Subcutaneous adipose tissue (tissue), 4 donors: ENCODE measurements at places on chromosomes 13 and 19. TPM values are rescaled to one million over a fixed set of nuclear protein-coding genes. Genes with fewer than 3 reads are reported as not detected.

Gene SIGLEC6
- total RNA-seq: 1.5 TPM

Gene ZNF814
- total RNA-seq: 8.8 TPM

Gene PLK5
- not detected for total RNA-seq

Gene FOXA3
- total RNA-seq: not detected

Gene AP1M1
- total RNA-seq: 89.9 TPM

Gene TTC9B
- total RNA-seq: not detected

Gene ADM5
- 2.1 TPM for total RNA-seq

Gene LSM14A
- 88.2 TPM for total RNA-seq

Gene BCL3
- 13.4 TPM for total RNA-seq

Gene NLRP5
- total RNA-seq: not detected

Gene MPND
- total RNA-seq: 7.1 TPM

Gene CLDN10
- not detected for total RNA-seq

Gene ADAMTSL5
- total RNA-seq: 0.51 TPM

Gene ZNF536
- total RNA-seq: not detected

Gene SLC25A41
- not detected for total RNA-seq

Gene ZSCAN1
- not detected for total RNA-seq

Gene RASAL3
- 0.33 TPM for total RNA-seq

Gene SHISA7
- 0.16 TPM for total RNA-seq

Gene TMEM190
- total RNA-seq: not detected

Gene IZUMO2
- total RNA-seq: not detected

Gene SMIM44
- not detected for total RNA-seq

Gene ZNF600
- total RNA-seq: 10.5 TPM

Gene AZU1
- not detected for total RNA-seq

Gene TNNT1
- not detected for total RNA-seq

Gene LAMP1
- 106 TPM for total RNA-seq

Gene HPN
- 1.8 TPM for total RNA-seq

Gene KCNN1
- total RNA-seq: not detected

Gene C1QTNF9B
- total RNA-seq: not detected

Gene IRF3
- total RNA-seq: 39.6 TPM

Gene OR7C1
- not detected for total RNA-seq

Gene ZNF345
- total RNA-seq: 8.1 TPM

Gene FAM216B
- not detected for total RNA-seq

Gene DBP
- 7.9 TPM for total RNA-seq

Gene SIGLEC8
- 0.17 TPM for total RNA-seq

Gene ESD
- 144 TPM for total RNA-seq

Gene CCDC8
- total RNA-seq: 3.1 TPM

Gene PRR36
- not detected for total RNA-seq

Gene RYR1
- total RNA-seq: 1.5 TPM

Gene PALM
- total RNA-seq: 70.2 TPM

Gene TNFSF11
- not detected for total RNA-seq

Gene B3GNT3
- total RNA-seq: not detected

Gene ZNF418
- 2.5 TPM for total RNA-seq

Gene ZNF433
- total RNA-seq: 2.9 TPM

Gene SERP2
- not detected for total RNA-seq

Gene CBLC
- total RNA-seq: not detected

Gene NCAN
- total RNA-seq: not detected

Gene ADAT3
- total RNA-seq: 0.98 TPM

Gene DHDH
- total RNA-seq: not detected

Gene KLF16
- 3.4 TPM for total RNA-seq

Gene ZNF302
- 25.7 TPM for total RNA-seq

Gene LDLR
- total RNA-seq: 31.1 TPM

Gene ITGBL1
- 21.1 TPM for total RNA-seq

Gene OR7D2
- not detected for total RNA-seq

Gene SERPINE3
- total RNA-seq: not detected
